ENCODE measurements at places on chromosomes 4 and X.

DNA sequence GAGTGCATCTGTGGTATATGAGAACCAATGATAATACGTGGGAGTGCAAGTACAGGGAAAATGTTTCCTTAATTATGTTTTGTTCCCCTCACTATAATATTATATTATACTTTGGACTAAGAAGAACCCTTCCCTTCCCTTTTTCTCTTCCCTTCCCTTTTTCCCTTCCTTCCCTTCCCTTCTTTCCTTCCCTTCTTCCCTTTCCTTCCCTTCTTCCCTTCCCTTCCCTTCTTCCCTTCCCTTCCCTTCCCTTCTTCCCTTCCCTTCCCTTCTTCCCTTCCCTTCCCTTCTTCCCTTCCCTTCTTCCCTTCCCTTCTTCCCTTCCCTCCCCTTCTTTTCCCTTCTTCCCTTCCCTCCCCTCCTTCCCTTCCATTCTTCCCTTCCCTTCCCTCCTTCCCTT, 36.9 kb upstream of the VSIG4 start:
- no peak for DNase-seq

DNA sequence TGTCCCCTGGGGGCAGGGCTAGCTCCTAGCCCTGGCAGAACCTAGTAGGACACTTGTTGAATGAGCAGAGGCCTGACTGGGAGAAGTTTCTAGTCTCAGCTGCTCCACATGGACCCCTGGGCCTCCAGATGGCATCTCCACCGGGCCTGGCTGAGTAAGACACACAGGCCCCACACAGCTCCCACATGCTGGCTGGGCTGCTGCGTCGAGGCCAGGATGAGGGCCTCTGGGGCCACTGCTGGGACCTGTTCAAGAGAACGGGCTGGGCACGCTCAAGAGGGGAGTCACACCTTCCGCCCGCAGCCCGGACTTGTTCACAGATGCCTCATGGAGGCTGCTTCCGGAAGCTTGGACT, 4.2 kb upstream of the HGFAC start:
- DNase-seq, result no peak

- DNase-seq, result no peak
Observed at GRCh38 chr4:56995525-56995924, 16.8 kb downstream of the POLR2B start.

DNA sequence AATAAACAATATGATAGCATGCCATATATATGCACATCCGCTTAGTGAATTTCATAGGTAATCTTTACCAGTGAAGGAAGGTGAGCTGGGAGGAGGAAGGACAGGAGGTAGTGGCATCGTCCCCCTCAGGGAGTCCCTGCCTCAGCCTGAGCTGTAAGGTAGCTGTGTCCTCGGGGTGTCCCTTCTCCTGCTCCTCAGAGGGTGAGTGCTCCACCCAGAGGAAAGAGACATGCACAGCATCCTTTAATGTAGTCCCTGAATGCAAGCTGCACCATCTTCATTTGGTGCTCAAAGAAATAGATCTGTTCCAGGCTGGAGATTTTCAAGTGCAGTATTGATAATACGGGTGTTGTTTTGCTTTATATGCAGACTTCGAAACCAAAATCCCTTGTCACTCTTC, 330.4 kb upstream of the SFRP2 start:
- DNase-seq, result no peak

DNA sequence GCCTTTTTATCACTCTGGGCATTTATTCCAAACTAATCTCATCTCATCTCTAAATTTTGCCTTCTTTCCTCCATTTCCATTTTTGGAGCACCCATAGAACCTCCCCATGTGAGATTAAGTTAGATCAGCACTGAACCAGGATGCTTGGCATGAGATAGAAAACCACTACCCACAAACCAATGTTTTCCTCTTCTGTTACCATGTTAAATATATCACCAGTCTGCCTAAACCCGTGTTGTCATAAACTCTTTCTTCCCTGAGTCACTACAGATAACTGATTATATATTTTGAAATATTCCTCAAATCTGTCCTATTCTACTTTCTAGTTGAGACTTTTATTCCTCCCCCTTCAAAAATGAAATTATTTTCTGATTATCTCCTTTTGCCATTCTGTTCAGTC, 37.6 kb downstream of the GABRB1 start:
- no peak for DNase-seq

GRCh38 chr4:180966312-180966711, 1276.9 kb upstream of the TENM3 start:
- DNase-seq, result no peak

- DNase-seq, result no peak
Observed at GRCh38 chrX:128928636-128929035, 594.7 kb downstream of the SMARCA1 start.

DNA sequence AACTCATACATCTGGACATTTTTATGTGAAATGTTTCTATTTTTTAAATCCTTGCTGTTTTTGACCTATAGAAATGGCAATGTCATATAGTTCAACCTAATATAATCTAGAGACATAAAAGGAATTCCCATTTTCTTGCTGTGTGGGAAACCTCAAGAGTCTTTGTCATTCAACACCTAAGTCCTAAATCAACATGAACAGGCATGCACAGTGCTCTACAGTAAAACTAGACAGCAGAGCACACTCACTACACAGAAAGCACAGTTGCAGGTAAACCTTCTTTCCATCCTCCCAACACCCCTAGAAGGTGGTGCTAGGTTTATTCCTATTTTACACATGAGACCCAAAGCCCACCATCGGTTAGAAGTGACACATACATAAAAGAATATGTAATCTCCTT, 79.1 kb upstream of the C1QTNF7 start:
- DNase-seq, result no peak

GRCh38 chr4:80036949-80037685, 35.9 kb downstream of the ANTXR2 start:
- DNase-seq, result no peak

DNA sequence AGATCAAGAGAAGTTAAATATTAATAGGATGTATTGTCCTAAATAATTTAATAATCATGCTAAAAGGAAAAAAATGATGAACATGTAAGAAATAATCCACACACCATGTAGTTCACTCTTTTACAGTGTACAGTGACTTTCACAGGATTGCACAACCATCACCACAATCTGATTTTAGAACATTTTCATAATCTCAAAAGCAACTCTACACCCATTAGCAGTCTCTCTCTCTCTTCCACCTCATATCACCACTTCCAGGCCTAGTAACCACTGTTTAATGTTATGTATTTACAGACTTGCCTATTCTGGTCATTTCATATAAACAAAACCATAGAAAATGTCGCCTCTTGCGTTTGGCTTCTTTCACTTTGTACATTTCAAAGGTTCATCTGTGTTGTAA, 153.4 kb downstream of the FSTL5 start:
- DNase-seq, result no peak

DNA sequence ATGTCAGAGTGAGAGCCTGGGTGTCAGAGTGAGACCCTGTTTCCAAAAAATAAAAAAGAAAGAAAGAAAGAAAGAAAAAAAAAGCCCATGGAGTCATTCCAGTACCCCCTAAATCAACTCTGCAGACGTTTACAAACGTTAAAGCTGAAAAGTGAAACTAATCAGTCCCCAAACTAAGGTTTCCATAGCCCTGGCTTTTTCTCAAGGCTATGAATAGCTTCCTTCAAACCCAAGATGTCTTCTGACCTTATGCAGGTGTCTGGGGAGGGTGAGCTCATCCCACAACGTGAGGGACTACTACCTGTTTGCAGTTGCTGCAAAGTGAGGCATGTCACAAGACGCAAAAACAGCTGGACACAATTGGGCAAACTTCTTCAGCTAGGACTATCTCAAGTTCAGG, 144.0 kb downstream of the SH3KBP1 start:
- DNase-seq, result no peak

DNA sequence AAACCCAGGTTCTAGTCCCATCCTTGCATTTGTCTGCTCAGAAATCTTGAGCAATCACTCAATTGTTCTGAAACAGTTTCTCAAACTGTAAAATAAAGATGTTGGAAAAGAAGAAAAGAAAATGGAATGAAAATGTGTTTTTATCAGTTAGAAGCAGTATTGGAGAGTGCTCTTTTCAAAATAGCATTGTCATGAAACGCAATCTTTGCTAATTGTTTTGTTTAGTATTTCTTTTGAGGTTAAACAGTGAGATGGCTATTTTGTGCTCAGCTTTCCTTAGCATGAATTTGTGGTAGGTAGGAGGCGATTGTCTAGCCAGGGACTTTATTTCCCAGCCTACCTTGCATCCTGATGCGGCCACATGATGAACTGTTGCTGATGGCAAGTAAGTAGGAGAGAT, 10.6 kb upstream of the HPF1 start:
- no peak for DNase-seq
